Small intestine (tissue), 16 donors: ENCODE measurements at places on chromosomes 3 and 15. TPM values are rescaled to one million over a fixed set of nuclear protein-coding genes. Genes with fewer than 3 reads are reported as not detected.

DNA sequence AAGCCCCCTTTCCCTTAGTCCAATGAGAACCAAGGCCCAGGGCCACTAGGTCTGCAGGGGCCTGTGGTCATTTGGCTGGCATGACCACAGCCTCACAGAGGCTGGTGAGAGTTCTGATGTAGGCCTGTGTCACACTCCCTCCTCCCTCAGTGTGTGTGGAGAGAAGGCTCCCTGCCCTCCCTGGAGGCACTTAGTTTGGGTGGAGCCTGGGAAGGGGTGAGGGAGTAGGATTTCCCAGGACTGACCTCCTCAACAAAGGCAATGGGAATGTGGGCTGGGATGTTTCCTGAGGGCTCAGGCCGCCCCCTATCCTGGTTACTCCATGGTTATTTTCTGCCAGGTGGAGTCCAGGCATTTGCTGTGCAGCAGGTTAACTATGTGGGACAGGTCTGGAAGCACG is 7.6 kb downstream of the TEX264 start:
- H3K27ac ChIP-seq: no peak overlapping the region
- H3K4me1 ChIP-seq: no peaks in the 10 kb centered on the region
- DNase-seq: no peak
- H3K27me3 ChIP-seq: no peaks in the 10 kb centered on the region
- no peak overlapping the region for H3K4me3 ChIP-seq

DNA sequence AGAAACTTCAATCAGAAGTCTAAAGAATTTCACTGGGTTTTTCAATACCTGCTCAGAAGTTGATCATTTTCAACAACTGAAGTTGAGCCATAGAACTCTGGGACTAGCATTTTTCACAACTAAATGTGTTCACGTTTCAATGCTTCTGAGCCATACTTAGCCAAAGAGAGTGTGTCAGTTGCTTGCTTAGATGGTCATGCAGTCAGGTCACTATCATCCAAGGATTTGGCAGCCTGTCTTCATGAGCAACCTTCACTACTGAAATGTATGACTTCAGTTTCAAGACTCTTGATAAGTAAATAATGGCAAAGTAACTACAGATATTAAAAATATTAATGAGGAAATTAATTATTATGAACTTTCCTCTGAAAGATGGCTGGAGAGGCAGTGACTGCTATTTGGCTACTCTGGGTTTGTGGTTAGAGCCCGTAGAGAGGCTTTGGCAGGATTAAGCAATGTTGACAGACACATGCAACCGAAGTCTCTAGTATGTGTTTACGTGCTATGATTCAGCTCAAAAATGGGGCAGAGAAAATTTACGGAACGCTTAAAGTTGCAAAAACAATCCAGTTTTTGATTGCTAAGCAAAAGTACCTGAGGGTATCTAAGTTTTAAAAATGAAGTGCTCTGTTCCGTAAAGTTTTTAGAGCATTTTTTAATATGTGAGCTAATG is 133.8 kb downstream of the GMNC start:
- H3K27me3 ChIP-seq: no peaks in the 10 kb centered on the region
- H3K4me3 ChIP-seq: no peak overlapping the region
- no peaks in the 10 kb centered on the region for H3K4me1 ChIP-seq
- no peak for DNase-seq
- H3K36me3 ChIP-seq: no peaks in the 10 kb centered on the region

DNA sequence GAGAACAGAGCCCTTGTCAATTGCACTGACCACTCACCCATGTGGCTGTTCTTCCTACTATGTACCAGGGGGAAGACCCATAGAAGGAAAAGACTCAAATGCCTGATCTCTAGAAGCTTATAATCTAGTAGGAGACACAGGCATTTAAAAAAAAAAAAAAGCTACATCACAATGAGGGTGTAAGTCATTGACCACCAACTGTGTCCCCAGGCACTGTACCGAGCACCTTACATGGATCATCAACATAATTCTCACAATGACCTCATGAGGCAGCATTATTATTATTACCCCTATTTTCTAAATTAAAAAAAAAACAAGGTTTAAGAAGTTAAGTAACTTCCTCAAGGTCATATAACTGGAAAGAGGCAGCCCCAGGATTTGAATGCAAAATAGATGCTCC is 247.4 kb downstream of the SHOX2 start:
- H3K27ac ChIP-seq: no peak overlapping the region
- DNase-seq: no peak
- H3K4me3 ChIP-seq: no peak overlapping the region
- no peaks in the 10 kb centered on the region for H3K27me3 ChIP-seq
- H3K4me1 ChIP-seq: no peaks in the 10 kb centered on the region

GRCh38 chr3:2819571-2819970 is 290.6 kb downstream of the IL5RA start:
- no peak for DNase-seq
- no peaks in the 10 kb centered on the region for H3K4me1 ChIP-seq
- no peaks in the 10 kb centered on the region for H3K27me3 ChIP-seq

GRCh38 chr3:50466177-50466576 is 37.3 kb downstream of the CACNA2D2 start:
- H3K27me3 ChIP-seq: no peaks in the 10 kb centered on the region
- H3K4me1 ChIP-seq: no peaks in the 10 kb centered on the region
- no peak for DNase-seq

DNA sequence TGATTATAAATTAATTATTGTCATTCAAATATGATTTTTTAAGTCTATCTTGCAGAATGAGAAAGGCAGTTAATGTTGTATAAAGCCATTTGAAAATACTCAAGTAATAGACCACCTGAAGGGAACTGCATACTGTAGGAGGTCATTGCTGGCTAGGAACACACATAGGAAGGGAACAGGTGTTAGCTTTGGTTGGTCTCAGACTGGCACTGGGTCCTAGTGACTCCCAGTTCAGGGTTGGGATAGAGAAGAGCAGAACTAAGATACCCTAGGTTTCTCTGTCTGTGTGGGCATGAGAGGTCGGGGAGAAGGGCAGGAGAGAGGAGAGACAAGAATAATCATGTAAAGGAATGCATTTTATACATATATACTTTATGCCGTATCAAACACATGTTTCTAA is 559.0 kb upstream of the GOLIM4 start:
- no peaks in the 10 kb centered on the region for H3K27me3 ChIP-seq
- H3K36me3 ChIP-seq: no peaks in the 10 kb centered on the region
- H3K4me1 ChIP-seq: no peaks in the 10 kb centered on the region
- no peak overlapping the region for H3K4me3 ChIP-seq
- no peak overlapping the region for H3K27ac ChIP-seq

- H3K27me3 ChIP-seq: no peaks in the 10 kb centered on the region
- no peak overlapping the region for H3K4me3 ChIP-seq
- no peaks in the 10 kb centered on the region for H3K4me1 ChIP-seq
- DNase-seq: peak; percentile 17
- no peaks in the 10 kb centered on the region for H3K36me3 ChIP-seq
- H3K27ac ChIP-seq: no peak overlapping the region
Measured at GRCh38 chr15:58410353-58410752, 21.4 kb upstream of the LIPC start.

- H3K4me3 ChIP-seq: no peak overlapping the region
- peaks cover 3% of the 10 kb centered on the region for H3K27me3 ChIP-seq
- DNase-seq: no peak
- H3K36me3 ChIP-seq: no peaks in the 10 kb centered on the region
Measured at GRCh38 chr3:42698911-42699230, 3.7 kb downstream of the HHATL start.

DNA sequence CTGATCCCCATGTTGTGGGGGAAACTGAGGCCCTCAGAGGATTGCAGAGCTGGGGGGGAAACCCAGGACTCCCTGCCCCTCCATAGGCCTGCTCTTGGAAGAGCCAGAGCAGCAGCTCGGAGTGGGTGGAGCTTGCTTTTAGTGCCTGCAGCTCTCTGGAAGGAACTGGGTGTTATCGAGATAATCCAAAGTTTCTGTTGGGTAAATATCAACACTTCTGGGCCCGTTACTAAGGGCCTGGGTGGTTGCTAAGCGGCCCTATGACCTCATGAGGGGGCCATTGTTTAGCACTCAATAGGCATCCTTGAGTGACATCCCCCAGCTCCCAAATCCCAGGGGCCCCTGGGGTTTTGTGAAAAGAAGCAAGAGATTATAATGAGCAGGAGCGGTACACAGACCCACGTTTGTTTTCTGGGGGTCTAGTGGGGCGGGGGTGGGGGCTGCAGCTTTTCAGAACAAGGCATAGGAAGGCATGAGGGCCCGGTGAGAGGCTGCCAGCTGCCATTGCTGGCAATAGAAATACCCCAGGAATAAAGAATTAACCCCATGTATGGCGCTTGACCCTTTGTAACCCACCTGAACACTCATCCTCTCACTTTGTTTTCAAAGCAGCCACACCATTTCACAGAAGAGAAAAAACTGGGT is 48.3 kb upstream of the ATP2B2 start:
- DNase-seq: no peak
- H3K4me1 ChIP-seq: no peaks in the 10 kb centered on the region
- H3K36me3 ChIP-seq: no peaks in the 10 kb centered on the region
- peaks cover 2% of the 10 kb centered on the region for H3K27me3 ChIP-seq

GRCh38 chr15:31502541-31503229 is 176.1 kb downstream of the KLF13 start:
- no peak overlapping the region for H3K4me3 ChIP-seq
- DNase-seq: no peak
- no peaks in the 10 kb centered on the region for H3K4me1 ChIP-seq
- H3K27ac ChIP-seq: no peak overlapping the region
- no peaks in the 10 kb centered on the region for H3K36me3 ChIP-seq

GRCh38 chr3:56443372-56443771 is 24.9 kb downstream of the ERC2 start:
- DNase-seq: no peak
- H3K27me3 ChIP-seq: no peaks in the 10 kb centered on the region

- no peak overlapping the region for H3K4me3 ChIP-seq
- H3K27ac ChIP-seq: no peak overlapping the region
- no peaks in the 10 kb centered on the region for H3K27me3 ChIP-seq
- H3K36me3 ChIP-seq: no peaks in the 10 kb centered on the region
Measured at GRCh38 chr15:80233581-80233980, 18.4 kb downstream of the CTXND1 start.

GRCh38 chr3:130934442-130935089 is 40.7 kb downstream of the ATP2C1 start:
- H3K27me3 ChIP-seq: no peaks in the 10 kb centered on the region
- H3K4me1 ChIP-seq: no peaks in the 10 kb centered on the region
- no peak overlapping the region for H3K4me3 ChIP-seq

DNA sequence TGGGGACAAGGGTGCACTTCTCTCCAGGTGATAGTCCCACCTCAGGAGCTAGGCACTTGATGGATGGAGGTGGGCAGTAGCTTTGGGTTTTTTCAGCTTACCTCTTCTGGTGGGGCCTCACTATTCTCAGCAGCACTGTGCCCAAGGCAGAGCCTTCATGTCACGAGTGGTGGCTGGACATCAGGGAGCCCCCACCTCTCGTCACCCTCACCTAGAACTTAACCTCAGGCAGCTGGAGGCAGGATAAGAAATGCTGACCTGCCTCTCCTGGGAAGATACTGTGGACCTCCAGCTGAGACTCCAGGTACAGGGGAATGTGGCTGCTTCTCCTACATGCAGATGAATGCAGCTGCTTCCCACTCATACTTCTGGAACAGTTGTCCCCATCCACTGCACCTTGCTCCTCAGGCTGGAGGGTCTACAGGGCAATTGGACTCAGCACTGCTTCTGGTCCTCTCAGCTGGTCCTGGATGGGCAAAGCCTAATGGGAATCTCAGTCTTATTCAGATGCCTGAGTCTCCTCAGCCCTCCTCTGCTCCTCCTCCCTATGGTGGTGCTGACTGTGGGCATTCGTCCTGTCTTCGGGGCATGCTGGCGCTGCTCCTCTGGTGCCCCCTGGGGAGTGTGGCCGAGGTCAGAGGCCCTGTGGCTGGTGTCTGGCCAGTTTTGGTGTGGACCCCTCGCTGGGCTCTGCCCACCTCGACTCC is 129.9 kb downstream of the KLF13 start:
- no peak overlapping the region for H3K27ac ChIP-seq
- peaks cover 12% of the 10 kb centered on the region for H3K27me3 ChIP-seq
- no peaks in the 10 kb centered on the region for H3K4me1 ChIP-seq
- no peak for DNase-seq
- H3K36me3 ChIP-seq: no peaks in the 10 kb centered on the region
- no peak overlapping the region for H3K4me3 ChIP-seq

- no peak overlapping the region for H3K4me3 ChIP-seq
- no peak overlapping the region for H3K27ac ChIP-seq
- no peaks in the 10 kb centered on the region for H3K4me1 ChIP-seq
- H3K27me3 ChIP-seq: no peaks in the 10 kb centered on the region
- H3K36me3 ChIP-seq: no peaks in the 10 kb centered on the region
- no peak for DNase-seq
Measured at GRCh38 chr3:10444511-10444910, 60.9 kb downstream of the ATP2B2 start.

GRCh38 chr3:96347289-96347688 is 467.1 kb upstream of the EPHA6 start:
- H3K4me1 ChIP-seq: no peaks in the 10 kb centered on the region
- peak; percentile 32 for DNase-seq
- no peaks in the 10 kb centered on the region for H3K27me3 ChIP-seq
- no peak overlapping the region for H3K4me3 ChIP-seq

GRCh38 chr15:31409171-31409570 is 82.5 kb downstream of the KLF13 start:
- DNase-seq: no peak
- H3K27ac ChIP-seq: no peak overlapping the region
- H3K27me3 ChIP-seq: no peaks in the 10 kb centered on the region
- H3K36me3 ChIP-seq: no peaks in the 10 kb centered on the region
- H3K4me3 ChIP-seq: no peak overlapping the region

DNA sequence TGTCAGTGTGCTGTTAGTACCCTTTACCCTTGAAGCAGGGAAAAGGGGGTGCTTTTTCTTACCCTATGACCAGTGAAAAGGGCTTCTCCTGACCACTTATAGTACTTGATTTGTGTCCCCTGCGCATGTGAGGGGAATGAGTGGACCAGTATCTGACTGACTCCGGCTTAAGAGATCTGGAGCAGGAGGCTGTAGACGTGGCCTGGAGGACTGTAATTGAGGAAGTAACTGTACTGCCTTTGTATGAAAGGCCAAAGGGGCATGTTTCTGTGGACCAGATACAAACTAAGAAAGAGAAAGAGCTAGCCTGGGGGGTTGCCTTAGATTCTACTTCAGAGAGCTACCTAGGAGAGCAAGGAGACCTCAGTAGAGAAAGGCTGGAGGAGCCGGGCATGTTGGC is 89.9 kb upstream of the TBL1XR1 start:
- H3K4me1 ChIP-seq: peaks cover 2% of the 10 kb centered on the region
- peak overlapping the region; percentile 48 for H3K27ac ChIP-seq
- no peak overlapping the region for H3K4me3 ChIP-seq
- H3K36me3 ChIP-seq: no peaks in the 10 kb centered on the region

- peaks cover 4% of the 10 kb centered on the region for H3K36me3 ChIP-seq
- H3K27me3 ChIP-seq: no peaks in the 10 kb centered on the region
- no peak for DNase-seq
- peak overlapping the region; percentile 2 for H3K4me3 ChIP-seq
- H3K27ac ChIP-seq: peak overlapping the region; percentile 87
Measured at GRCh38 chr15:31345606-31346366, 19.2 kb downstream of the KLF13 start.

GRCh38 chr15:80036071-80036470 is 23.4 kb upstream of the ZFAND6 start:
- H3K36me3 ChIP-seq: no peaks in the 10 kb centered on the region
- DNase-seq: no peak
- H3K27me3 ChIP-seq: no peaks in the 10 kb centered on the region
- H3K27ac ChIP-seq: no peak overlapping the region

The TOPAZ1 gene
- polyA plus RNA-seq: not detected

The PPM1L gene
- polyA plus RNA-seq: 0.27 TPM

The GPR27 gene
- 1.0 TPM for polyA plus RNA-seq

The AGBL1 gene
- not detected for polyA plus RNA-seq

The FHIT gene
- polyA plus RNA-seq: 5.9 TPM
